ENCODE measurements at places on chromosomes 6 and 20. TPM values are rescaled to one million over a fixed set of nuclear protein-coding genes. Genes with fewer than 3 reads are reported as not detected.

DNA sequence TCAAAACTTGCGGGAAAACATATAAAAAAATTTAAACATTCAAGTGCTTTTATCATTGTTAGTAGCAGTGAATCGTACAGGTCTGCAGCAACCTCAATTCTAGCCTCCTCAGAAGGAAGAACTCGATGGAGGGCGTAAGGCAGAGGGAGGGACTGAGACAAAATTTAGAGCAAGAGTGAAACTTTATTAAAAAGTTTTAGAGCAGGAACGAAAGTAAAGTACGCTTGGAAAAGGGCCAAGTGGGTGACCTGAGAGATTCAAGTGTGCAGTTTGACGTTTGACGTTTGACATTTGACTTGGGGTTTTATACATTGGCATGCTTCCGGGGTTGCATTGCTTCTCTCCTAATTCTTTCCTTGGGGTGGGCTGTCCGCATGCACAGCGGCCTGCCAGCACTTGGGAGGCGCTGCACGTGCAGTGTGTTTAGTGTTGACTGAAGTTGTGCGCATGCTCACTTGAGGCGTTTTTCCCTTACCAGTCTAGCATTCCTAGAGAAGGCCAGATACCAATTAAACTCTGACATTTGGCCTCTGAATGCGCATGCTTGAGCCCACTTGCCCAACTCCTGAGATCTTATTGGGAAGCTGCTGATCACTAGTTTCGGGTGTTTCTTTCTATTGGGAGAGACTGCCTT, 82.6 kb downstream of the TBX18 start:
- no peak for DNase-seq

Gene SLC22A7
- total RNA-seq: not detected

Gene TNFRSF6B
- total RNA-seq: 3.4 TPM

GRCh38 chr6:168201383-168201782, 118.2 kb downstream of the DACT2 start:
- DNase-seq: no peak

DNA sequence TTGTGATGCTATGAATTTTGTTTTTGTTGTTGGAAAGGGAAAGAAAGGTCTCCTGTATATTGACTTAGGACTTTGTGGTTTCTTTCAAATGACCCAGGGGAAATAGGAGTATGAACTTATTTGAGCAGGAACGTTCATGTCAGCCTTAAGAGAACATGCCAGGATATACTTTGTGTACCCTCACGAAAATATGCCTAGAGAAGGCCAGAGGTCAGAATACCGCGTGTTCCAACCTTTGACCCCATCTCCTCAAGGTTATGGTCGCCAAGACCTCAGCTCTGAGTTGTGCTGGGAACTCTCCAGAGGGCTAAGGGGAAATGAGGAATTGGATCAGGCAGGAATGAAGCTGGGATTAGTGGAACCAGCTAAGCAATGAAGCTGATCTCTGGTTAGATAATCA, 11.5 kb downstream of the TTLL9 start:
- no peak for DNase-seq

GRCh38 chr20:17898548-17898994, 70.0 kb downstream of the SNX5 start:
- peak; percentile 65 for DNase-seq
